ENCODE measurements at places on chromosomes 5 and 9. TPM values are rescaled to one million over a fixed set of nuclear protein-coding genes. Genes with fewer than 3 reads are reported as not detected.

The CACFD1 gene
- total RNA-seq: 3.7 TPM

The KLF9 gene
- 132 TPM for total RNA-seq

GRCh38 chr5:65191554-65192135, 290.1 kb downstream of the ADAMTS6 start:
- no peak for DNase-seq

GRCh38 chr9:7607421-7607820, 192.2 kb downstream of the DMAC1 start:
- no peak for DNase-seq

DNA sequence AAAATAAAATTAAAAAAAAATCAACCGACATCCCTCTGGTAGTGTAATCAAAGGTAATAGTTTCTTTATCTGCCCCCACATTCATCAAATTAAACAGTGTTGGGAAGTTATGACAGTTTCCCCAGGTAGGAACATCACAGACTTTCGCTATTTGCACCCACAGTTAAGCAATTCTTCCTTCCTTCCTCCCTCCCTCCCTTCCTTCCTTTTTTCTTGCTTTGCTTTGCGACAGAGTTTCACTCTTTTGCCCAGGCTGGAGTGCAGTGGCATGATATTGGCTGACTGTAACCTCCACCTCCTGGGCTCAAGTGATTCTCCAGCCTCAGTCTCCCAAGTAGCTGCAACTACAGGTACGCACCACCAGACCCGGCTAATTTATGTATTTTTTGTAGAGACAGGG, 10.8 kb upstream of the BICD2 start:
- no peak for DNase-seq

- no peak for DNase-seq
These were observed 7.8 kb upstream of the DNAJC18 start for GRCh38 chr5:139446956-139447779.

DNA sequence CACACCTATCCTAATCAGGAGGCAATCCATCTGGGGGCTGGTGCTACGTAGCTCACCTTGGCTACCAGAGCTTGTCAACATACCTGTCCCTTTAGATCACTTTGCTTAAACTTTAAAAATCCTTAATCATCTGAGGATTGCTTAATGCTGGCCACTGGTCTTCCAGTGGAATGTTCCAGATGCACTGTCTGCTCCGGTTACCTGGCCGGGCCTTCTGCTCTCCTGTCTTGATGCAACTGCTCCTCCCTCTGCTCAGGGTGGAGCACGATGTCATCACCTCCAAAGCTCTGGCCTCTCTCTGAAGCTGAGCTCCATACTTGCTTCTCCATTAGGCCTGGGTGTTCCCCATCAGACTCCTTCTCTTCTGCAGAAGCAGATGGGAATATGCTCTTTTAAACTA, 106.5 kb upstream of the OTULINL start:
- DNase-seq: no peak

Measured in CD4-positive, alpha-beta T cell (primary cell).